NCI-H446 (cell line): ENCODE measurements at places on chromosomes 11 and 22.

DNA sequence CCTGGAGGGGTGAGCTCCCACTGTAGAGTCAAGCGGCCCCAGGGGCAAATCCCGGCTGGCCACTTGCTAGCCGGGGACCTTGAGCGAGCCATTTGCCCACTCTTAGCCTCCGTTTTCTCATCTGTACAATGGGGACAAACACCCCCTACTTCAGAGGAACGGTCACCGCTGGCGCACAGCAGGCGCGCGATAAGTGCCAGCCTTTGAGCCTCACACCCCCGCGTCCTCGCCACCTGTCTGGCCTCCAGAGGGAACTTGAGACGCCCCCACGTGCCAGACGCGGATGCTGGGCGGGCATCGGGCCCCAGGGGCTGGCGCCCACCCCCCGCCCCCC lies 72.6 kb upstream of the TCF20 start:
- no peak for DNase-seq

- DNase-seq: no peak
Measured at GRCh38 chr11:2663506-2663905, 36.3 kb downstream of the KCNQ1OT1 start.

DNA sequence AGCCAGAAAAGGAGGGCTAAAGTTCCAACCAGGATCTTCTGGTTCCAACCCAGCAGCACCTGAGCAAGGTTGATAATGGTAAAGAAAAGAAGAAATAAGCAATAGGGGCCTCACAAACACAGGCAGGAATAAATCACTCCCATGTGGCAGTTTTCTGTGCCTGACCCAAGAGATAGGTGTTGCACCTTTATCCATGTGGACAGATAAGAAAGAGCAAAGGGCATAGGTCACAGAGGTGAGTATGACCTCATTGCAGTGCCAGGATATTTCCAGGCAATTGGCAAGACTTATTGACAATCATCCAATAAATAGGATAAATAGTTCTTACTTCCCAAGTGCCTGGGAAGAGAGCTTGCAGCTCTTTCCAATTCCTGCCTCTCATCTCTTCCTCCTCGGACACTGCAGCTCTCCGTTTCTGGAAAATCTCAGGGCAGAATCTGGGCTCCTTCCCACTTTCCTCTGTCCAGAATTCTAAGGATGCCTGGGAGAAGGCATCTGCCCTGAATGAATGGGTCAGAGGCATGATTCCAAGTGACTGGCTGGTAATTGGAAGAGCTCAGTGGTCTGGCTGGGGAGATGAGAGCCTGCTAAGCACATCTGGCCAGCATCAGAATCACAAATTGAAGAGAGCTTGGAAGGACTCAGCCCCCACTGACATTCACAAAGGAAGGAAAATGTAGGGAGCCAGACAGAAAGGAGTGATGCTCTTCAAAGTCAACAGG lies 14.5 kb upstream of the LRRC55 start:
- DNase-seq: peak; percentile 17

DNA sequence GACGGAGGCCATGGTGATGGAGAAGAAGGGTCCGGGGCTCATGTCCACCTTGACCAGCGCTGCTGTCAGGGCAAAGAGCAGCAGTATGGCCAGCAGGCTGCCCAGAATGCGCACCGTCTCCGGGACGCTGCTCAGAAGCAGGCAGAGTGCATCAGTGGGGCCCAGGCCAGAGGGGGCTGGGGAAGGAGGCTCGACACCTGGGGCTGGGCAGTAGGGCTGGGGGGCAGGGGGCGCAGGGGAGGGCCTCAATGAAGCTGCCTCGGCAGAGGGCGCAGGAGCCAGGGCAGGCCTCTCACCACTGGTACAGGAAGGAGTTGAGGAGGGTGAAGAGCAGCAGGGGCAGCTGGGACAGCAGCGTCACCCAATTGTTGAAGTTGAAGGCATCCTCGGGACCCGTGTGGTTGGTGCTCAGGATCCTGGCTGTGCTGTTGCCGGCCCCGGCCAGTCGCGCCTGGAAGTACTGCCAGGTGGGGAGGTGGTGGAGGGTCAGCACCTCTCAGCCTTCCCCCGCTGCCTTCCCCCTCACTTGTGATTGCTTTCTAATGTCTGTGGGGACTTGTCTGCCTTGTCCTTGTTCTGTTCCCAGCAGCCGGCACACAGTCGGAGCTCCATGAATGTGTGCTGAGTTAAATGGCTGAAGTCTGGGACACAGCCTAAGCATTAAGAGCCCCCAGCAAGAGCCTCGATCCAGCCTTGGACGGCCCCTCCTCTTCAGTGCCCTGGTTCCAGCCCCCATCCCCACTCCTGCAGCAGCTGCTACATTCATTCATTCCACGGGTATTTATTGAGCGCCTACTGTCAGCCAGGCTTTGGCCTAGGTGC lies 2.3 kb downstream of the SLC29A2 start:
- DNase-seq: no peak

DNA sequence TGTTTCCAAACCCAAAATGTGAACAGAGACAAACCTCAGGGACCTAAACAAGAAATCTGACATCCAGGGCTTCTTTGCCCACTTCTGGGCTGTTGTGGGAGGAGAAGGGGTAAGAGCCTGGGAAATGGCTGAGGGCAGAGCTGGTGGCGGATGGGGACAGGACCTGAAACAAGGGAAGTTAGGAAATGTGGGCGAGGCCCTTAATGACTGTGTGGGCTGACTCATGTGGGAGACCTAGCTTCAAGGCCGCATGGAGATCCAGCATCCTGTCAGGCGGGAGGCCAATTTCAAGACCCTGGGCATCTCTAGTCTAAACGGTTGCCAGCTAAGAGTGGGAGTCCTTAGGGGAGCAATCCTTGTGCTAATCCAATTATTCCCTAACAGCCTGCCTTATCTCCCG lies 2.1 kb upstream of the OAF start:
- DNase-seq: no peak

- DNase-seq: no peak
Measured at GRCh38 chr11:2701230-2701629, 1.4 kb upstream of the KCNQ1OT1 start.

GRCh38 chr11:102007567-102008437 lies 39.4 kb upstream of the CFAP300 start:
- DNase-seq: no peak

DNA sequence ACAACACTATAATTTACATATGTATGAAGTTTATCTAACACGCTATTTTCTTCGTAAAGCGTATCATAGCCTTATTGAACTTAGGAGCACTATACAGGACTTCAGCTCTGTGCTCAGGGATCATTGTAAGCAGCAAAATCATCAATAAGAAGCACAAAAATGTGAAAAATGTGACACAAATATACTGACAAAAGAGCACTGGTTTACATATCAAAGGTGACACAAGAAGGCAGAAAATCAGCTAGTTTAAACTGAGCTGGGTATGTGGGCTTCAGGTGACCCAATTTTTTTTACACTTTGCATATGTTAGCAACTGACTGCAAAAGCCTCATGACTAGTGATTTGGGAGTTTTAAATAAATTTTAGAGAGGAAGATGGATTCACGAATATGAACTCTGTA lies 215.2 kb upstream of the CHORDC1 start:
- DNase-seq: no peak

DNA sequence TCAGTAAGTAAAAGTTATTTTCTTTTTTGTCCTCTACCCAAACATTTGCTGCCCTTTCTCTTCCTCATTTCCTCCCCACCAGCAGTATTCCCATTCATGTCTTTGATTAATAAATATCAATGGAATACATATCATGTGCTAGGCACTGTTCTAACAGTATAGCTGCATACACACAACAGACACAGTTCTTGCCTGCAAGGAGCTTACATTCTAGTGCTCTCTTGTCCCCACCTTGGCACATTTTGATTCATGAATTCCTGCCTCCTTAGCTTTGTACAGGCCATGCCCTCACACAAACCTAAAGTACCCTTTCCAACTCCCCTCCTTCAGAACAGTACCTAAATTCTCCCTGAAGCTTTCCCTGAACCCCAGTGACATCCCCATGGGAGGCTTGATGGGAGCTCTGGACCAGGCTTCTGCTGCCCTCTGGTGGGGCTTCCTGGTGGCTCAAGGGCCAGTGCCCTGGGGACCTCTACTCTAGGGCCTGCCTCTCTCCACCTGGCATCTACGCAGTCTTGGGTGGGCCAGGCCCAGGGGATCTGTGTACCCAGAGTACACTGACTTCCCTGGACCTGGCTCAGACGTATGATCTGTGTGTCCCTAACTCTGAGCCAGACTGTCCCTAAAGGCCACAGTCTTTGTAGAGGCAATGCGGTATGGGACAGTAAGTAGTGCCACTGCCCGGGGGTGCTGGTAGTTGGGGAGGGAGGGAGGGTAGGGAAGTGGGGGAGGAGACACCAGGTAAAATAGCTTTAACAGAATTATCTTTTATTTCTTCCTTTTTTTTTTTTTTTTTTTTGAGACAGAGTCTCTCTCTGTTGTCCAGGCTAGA lies 14.1 kb downstream of the RPS13 start:
- peak; percentile 9 for DNase-seq

DNA sequence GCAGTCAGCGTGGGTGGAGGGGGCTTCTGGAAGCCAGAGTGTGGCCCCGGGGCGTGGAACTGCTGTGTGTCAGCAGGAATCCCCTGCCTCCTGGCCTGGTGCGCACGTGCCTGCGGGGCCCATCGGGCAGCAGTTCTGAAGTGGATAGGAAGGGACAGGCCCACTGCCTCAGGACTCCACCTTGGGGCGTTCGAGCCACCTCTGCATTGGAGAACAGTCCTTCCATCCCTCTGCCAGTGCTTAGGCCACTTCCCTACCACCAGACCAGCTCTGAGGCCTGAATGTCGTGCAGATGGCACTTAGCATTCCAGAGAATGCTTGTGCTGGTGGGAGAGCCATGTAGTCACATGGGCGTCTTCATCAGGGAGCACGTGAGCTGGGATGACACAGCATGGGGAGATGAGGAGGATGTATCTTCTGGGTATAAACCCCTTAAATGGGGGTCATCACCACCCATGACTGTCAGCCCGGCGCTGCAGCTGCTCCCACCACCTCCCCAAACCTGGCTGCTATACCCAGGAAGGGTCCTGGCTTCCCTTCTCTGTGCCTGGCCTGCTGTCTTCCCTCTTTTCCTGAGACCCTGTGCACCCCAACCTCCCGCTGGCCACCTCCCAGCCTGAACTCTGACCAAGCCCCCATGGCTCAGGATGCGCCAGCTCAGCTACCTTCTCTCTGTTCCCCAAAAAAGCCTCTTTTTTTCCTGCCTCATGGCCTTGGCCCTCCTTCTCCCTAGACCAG lies 9.7 kb downstream of the INCENP start:
- no peak for DNase-seq

- DNase-seq: no peak
Measured at GRCh38 chr11:100709233-100709957, 22.3 kb downstream of the ARHGAP42 start.

DNA sequence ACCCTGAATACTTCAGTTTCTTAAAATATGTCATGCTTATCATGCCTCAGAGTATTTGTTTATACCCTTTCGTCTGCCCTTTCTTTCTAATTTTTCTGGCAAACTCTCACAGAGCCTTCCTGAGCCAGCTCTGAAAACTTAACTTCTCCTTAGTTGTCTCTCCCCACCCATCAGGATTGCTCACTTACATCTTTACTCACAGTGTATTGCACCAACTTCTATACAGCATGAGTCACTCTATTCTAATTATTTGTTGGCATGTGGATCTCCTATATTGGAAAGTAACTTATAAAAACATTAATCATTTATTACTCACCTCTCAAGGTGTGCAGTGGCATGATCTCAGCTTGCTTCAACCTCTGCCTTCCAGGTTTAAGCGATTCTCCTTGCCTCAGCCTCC lies 114.9 kb downstream of the FANCF start:
- DNase-seq: peak; percentile 71

- DNase-seq: no peak
Measured at GRCh38 chr11:116932181-116932580, 94.8 kb upstream of the APOA1 start.
